Activated CD4-positive, alpha-beta T cell treated with anti-CD3 and anti-CD28 coated beads, Interleukin-2, amount 50 U/mL, for 48 hours (primary cell): ENCODE measurements at places on chromosomes 5 and 9.

- no peak for DNase-seq
Observed at GRCh38 chr9:109297899-109298298, 23.0 kb downstream of the EPB41L4B start.

- no peak for DNase-seq
Observed at GRCh38 chr5:643811-644271, 31.7 kb downstream of the CEP72 start.

GRCh38 chr5:35771300-35771699, 85.4 kb upstream of the IL7R start:
- DNase-seq = no peak

- DNase-seq = no peak
Observed at GRCh38 chr5:172848419-172848818, 14.4 kb downstream of the ERGIC1 start.

GRCh38 chr5:53039855-53040254, 50.7 kb downstream of the ITGA2 start:
- no peak for DNase-seq

GRCh38 chr5:16644301-16644889, 27.6 kb upstream of the RETREG1 start:
- DNase-seq = no peak

GRCh38 chr5:122218778-122219177, 89.4 kb downstream of the ZNF474 start:
- no peak for DNase-seq

- DNase-seq = no peak
Observed at GRCh38 chr5:88695931-88696330, 187.1 kb downstream of the MEF2C start.

DNA sequence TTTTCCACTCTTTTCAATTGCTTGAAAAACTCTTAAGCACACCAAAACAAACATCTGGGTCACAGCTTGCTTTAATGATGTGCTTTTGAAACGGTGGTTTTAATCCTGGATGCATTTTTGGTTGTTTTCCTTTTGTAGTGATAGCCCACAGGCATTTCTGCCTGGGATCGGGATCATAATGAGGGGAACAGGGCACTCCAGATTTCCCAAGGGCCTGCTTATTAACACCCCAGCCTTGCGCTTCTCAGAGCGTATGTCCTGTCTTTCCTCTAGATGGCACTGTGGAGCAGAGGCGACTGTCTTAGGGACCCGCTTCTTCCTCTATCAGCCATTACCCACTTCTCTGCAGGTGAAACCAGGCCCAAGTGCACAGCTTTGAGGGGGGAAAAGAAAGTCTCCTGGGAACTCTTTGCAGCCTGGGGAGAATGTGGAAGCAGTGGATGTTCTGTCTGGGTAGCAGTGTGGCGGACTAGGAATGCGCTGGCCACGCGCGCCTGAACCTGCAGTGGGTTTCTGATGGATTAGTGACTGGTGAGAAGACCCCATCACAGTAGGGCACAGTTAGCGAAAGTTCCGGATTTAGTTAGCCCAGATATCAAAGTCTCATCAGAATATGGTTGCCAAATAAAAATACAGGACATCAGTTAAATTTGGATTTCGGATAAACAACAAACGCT, 190.1 kb downstream of the GNA14 start:
- DNase-seq = peak; percentile 71

DNA sequence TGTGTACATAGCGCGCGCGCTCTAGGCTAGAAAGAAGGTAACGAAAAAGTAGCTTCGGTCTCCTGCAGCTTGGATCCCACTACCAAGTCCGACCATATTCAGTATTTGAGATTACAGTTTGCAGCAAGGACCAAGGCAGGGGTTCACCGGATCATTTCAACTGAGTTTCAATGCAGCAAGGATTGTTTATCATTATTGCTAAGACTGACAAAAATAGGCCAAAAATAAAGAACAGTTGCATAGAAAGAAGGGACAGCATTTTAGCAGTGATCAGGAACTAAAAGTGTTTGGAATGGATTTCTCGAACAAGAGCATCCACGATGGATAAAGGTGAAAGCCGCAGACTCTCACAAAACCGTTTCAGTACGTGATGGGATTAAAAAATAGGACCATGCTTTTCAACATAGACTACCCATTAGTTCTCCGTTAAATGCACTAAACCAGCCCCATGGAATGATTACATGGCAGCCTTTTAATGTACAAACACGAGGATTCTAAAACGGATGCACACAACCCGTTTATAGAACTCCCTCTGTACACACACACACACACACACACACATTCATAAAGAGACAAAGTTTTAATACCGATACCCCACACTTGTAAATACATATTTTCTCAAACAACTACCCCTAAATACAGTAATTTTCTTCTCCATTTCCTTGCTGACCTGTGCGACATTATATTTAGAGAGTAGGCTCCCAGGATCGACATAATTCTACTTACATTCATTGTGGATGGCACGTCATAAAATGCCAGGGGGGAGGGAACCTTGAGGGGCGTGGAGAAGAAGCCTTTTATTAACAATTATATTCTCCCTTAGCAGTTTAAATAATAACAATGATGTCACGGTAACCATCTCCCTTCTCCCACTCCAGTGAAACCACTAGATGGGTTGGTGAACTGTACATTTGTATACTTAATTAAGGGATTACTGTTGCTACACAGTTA, 197.1 kb downstream of the MEF2C start:
- DNase-seq = no peak

DNA sequence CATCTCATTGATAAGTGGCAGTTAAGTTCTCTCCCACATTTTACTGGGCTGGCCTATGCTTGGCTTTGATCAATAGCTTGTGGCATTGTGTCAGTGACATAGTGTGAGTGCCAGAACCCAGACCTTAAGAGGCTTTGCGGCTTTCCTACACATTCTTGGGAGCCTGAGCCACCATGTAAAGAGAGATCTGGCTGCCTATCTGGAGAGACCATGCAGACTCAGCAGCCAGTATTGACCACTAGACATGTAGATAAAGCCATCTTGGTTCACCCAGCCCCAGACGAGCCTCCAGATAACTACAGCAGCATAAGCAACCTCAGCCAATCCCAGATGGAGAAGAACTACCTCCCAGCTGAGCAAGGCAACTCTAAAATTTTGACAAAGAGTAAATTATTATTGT, 28.6 kb downstream of the C9orf153 start:
- no peak for DNase-seq
